Activated naive CD4-positive, alpha-beta T cell treated with anti-CD3 and anti-CD28 coated beads, Interleukin-2, amount 10 ng/mL, durations not matched to agents 7 days and 5 days (primary cell): ENCODE measurements at places on chromosomes 5 and 9.
A peak's percentile ranks its signal among the peaks of the same experiment; 100 is the strongest.

- DNase-seq = no peak
These were observed 130.6 kb downstream of the DTWD2 start for GRCh38 chr5:118857700-118858099.

DNA sequence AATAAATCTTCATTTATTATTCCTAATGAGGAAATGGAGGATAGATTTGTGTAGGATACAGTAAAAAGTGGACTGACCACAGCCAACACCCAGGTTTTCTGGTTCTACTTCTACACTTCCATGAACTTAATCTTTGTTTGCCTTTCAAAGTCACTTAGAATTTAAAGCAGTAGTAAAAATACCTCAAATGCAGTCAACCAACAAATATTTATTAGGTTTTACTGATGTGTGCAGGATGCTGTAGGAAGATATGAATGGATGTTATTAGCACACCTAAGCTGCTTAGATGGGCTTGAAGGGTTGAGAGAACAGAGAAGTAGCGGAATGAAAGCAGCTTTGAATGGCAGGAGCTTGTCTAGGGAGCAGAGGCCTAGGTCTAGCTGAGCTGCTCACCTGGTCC, 201.1 kb downstream of the PALM2AKAP2 start:
- DNase-seq = no peak

DNA sequence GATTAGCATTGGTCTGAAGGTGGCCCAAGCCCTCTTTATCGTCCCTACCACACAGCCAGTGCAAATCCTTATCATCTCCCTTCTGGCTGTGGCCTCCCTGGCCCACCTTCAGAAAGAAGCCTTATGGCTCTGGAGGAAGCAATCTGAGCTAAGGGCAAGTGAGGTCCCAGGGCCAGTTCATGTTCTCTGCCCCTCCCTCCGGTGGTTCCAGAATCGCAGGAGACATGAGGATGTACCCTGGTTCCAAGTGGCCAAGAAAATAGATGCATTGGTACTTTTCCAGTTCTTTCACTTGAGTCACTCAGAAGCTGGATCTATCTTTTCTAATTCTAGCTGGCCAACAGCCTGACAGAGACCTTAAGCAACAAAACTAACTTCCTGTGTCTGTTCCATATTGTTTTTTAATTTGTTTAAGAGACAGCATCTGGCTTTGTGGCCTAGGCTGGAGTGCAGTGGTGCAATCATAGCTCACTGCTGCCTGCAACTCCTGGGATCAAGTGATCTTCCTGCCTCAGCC, 60.7 kb downstream of the LHFPL2 start:
- no peak for DNase-seq

GRCh38 chr9:88425538-88425950, 37.3 kb downstream of the SPIN1 start:
- DNase-seq = no peak

DNA sequence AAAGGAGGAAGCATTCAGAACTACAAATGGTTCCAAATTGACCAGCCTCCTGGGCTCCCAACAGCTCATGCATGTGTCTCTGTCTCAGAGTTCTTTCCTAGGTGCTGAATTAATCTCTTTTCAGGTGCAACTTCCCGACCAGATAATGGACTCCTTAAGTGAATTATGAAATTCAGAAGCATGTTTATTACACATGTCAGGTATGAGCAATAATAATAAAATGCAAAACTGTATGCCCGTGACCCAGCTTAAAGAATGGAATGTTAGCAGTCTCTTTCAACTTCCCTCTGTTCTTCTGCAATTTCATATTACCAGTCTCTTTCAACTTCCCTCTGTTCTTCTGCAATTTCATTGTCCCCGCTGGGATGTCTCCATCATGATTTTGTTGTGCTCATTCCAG, 60.4 kb downstream of the FBXL7 start:
- no peak for DNase-seq

GRCh38 chr5:28927559-28928326, 1889.4 kb upstream of the CDH9 start:
- no peak for DNase-seq

- no peak for DNase-seq
These were observed 117.7 kb upstream of the ALDH1B1 start for GRCh38 chr9:38274800-38275199.

DNA sequence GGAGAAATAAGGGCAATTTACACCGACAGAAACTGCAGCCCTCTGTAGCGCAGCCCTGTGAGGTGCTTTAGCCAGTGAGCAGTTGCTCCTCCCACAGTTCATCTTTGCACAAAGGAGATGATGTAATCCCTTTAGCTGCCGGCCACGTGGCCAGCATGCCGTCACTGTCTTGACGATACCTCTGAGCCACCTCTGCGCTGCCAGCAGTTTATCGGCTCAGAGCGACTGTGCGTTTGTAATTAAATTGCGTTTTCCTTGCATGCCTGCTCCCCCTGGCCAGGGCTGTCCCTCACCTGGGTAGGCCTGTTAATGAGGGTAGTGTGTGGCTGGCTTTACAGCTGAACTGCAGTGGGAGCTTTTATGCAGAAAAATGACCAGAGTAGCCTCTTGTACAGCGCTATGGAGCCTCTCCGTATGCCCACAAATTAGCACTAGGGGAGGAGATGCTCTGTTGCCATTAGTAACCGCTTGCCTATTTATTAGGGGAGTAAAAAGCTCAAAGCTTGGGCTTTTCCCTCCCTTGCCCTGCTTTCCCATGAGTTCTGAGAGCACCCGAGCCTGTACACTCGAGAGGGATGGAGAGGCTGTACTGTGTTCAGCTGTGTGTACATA, 107.0 kb downstream of the TRIO start:
- no peak for DNase-seq

DNA sequence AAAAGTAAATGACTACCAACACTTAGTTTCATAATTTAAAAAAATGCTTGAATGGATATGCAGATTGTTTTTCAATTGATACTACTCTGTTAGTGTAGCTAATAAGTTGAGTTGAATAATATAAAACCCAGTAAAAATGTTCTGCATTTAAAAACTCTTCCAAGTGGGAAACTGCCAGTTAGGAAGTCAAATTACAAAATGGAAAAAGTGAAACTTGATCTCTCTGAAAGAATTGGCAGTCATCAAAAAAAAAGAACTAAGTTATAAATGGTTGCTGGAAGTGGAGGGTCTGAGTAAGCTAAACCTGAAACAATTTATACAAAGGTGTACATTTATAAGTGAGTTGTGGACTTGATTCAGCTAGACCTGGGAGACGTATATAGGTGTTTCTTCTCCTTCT, 52.4 kb downstream of the VCAN start:
- no peak for DNase-seq

DNA sequence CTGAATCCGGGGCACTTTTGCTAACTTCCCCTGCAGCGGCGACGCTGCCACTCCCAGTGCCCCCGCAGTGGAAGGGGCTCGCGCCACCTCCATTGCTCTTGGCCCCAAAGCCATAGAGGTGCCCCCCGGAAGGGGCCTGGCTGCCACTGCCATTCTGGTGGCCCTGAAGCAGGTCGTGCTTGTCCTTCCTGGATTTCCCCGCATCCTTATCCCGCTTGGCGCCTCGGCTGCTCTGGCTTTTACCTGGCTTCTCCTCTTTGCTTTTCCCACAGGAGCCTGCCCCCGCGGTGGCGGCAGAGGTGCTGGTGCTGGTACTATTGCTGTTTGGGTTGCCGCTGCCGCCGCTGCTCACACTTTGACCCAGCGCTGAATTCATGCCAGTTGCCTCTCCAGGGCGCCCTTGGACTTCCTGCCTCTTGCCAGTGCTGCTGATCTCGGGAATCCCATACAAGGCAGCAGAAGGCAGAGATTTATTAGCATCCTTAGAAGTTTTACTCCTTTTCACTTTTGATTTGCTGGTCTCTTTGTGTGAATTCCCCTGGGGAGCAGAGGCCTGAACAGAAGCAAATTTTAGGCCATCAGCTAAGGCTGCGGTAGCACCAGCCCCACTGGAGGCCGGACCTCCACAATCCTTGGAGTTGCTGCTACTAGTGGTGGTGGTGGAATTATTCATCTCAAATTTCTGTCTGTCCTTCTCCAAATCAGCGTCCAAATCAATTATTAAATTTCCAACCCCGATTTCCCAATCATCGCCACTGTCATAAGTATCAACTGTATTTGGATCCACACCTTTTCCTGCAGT, 2.1 kb downstream of the ZNF608 start:
- DNase-seq = no peak

- DNase-seq = no peak
These were observed 141.3 kb downstream of the SREK1 start for GRCh38 chr5:66285343-66285922.

GRCh38 chr9:93657331-93658111, 81.1 kb downstream of the PHF2 start:
- DNase-seq = peak; percentile 14

DNA sequence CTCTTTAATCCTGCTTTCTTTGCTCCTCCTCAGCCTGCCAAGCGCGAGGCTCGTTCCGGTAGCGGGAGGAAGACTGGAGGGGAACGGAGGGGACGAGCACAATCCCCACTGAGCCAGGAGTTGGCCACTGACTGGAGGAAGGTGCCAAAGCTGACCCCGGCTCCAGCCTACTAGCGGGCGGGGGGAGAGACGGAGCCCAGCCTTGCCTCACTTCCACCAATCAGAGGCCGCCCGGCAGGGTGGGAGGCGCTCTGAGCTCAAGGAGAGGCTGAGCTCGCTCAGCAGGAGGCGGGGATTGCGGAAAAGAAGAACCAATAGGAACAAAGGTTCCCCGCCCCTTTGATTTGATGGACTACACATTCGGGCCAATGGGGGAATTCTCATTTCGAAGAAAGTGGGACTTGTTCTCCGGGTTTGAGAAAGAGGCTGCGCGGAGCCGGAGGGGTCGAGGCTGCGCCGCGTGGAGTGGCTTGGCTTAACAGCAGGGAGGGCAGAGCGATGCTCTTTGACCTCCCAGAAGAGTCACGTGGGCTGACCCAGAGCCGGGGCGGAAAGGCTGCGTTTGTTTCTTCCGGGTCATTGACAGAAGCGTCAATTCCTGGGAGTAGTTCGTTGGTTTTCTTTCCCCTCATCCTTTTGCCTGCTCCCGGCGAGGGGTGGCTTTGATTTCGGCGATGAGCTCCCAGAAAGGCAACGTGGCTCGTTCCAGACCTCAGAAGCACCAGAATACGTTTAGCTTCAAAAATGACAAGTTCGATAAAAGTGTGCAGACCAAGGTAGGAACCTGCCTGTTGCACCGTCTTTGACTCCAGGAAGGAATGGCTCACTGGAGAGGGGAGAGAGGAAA, at the start of the genes ABHD17B and C9orf85:
TSS of gene ABHD17B (minus strand) at position 133 of the 847 bp plus-strand sequence. CDS start 36,113 bp downstream, outside the sequence.
TSS of gene C9orf85 (plus strand) at position 579 of the 847 bp plus-strand sequence. CDS start at position 675, 96 bp downstream.
- peak; percentile 99 for DNase-seq

- no peak for DNase-seq
These were observed 146.4 kb upstream of the SHB start for GRCh38 chr9:38215465-38215864.

DNA sequence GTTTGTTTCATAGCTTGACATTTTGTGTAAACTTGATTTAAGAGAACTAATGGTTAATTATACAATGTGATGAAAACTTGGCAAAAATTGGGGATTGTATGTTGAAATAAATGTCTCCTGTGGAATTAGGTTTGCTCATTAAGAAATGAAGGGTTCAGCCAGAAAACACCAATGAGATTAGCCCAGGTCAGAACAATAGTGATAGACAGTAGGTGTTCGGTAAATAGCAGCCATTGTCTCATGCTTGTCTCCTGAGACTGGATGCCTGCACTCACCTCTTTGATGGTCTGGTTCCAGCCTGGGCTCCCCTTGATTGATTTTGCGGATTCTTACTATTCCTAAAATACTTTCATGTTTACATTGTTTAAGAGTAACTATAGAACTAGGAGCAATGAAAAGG, 135.5 kb downstream of the FBN2 start:
- DNase-seq = no peak

DNA sequence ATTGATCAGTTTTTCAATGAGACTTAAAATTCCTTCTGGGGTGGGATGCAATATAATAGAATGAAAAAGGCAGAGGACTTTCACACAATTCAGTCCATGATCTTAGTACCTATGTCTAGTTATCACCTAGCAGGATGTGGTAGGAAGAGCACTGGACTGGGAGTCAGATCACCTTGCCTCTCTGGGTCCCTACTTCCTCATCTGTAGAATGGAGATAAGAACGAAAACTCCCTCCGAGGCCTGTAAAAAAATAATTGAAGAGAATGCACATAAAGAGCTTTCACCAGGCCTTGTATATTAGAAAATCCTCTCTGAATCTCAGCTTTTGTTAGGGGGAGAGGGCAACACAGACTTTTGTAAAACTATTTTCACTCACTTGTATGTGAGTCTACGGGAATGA, 681 bp upstream of the TMEFF1 start:
- no peak for DNase-seq

DNA sequence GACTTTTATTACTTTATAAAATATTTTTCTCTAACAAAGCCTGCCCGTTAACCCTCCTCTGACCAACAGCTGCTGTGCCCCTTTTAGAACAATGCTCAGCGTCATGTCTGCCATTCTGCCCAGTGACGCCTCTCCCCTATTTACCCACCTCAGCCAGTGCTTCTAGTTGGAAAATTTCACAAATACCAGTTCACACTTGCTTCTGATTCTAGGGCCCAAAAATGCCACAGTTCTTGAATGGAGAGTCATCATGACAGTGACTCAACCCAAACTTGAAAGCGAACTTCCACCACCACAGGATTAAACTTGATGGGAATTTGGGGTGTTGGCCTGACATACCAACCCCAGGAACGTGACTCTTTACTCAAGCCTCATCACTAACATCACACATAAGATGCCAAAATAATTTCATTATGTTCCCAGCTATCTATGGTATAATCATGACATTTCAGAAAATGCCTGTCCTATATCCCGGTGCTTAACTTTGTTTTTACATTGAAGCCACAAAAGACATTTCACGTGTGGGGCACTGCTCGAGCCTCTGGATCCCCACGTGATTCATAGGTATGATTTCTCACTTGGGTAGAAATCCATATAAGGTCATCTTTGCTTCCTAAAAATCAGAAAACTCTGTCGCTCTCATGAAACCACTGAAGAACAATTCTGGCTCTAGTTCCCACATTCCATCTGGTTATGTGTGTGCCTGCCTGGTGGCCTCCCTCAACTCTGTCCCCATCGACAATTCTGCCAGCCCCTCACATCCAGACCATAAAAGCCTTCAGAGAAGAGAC, 220.9 kb downstream of the ACTL7B start:
- DNase-seq = no peak

- no peak for DNase-seq
These were observed 221.4 kb downstream of the CFAP90 start for GRCh38 chr5:7629561-7629960.

DNA sequence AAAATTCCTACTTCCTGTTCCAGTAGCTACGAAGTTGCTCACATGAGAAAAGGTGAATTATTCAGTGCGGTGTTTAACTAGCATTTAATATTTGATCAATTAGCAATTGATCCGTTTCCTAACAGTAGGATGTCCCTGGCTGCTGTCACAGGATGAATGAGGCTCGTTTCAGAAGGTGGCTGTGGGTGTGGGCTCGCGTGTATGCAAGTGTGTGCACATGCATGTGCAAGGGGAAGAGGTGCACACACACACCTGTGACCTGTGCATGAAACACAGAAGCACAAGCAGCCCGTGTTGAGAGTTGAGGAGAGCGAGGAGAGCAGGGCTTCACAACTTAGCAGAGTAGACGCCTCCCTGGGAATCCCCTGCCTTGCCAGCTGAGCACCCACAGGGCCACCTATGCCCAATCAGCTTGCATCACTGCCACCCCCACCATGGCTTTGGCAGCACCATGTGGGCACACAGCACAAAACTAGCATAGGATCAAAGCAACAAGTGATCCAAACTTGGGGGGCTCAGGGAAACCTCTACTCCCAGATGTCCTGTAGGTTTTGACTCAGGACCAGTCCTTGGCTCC, 107.2 kb downstream of the C5orf15 start:
- DNase-seq = no peak

GRCh38 chr5:16487456-16487855, 21.9 kb upstream of the ZNF622 start:
- DNase-seq = no peak

- no peak for DNase-seq
These were observed 372.8 kb upstream of the KLF4 start for GRCh38 chr9:107862323-107862722.
